ENCODE measurements at places on chromosomes 1 and 21. TPM values are rescaled to one million over a fixed set of nuclear protein-coding genes. Genes with fewer than 3 reads are reported as not detected.

PTGER3 gene
- polyA plus RNA-seq = not detected

GNAT2 gene
- not detected for polyA plus RNA-seq

BARHL2 gene
- polyA plus RNA-seq = not detected

TCHHL1 gene
- not detected for polyA plus RNA-seq

SLC6A17 gene
- not detected for polyA plus RNA-seq

RPTN gene
- not detected for polyA plus RNA-seq

LEMD1 gene
- not detected for polyA plus RNA-seq

LYPD8 gene
- polyA plus RNA-seq = not detected

TNFRSF4 gene
- 0.08 TPM for polyA plus RNA-seq

GRCh38 chr1:202987255-202987654, 19.9 kb upstream of the TMEM183A start:
- H3K4me1 ChIP-seq = peaks cover 42% of the 10 kb centered on the region
- DNase-seq = no peak
- H3K27me3 ChIP-seq = no peaks in the 10 kb centered on the region
- H3K36me3 ChIP-seq = no peaks in the 10 kb centered on the region
- no peak overlapping the region for H3K27ac ChIP-seq

DNA sequence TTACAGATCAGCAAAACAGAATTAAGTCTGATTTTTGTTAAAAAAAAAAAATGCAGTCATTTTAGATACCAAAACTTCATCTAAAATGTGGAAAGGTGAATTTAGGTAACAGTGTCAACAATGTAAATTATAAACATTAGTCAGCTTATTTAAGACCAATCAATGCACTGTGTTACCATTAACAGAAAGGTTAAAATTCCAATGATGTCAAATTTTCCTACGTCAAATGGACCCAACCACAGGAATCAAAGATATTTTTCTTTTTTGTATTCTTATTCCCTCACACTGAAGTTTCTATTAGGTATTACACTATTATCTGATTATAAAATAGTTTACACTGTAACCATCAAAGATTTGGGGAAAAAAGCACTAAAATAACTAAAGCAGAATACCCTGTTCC, 6.5 kb downstream of the ARHGAP29 start:
- no peak overlapping the region for H3K27ac ChIP-seq
- no peaks in the 10 kb centered on the region for H3K36me3 ChIP-seq
- DNase-seq = no peak
- no peaks in the 10 kb centered on the region for H3K4me1 ChIP-seq

DNA sequence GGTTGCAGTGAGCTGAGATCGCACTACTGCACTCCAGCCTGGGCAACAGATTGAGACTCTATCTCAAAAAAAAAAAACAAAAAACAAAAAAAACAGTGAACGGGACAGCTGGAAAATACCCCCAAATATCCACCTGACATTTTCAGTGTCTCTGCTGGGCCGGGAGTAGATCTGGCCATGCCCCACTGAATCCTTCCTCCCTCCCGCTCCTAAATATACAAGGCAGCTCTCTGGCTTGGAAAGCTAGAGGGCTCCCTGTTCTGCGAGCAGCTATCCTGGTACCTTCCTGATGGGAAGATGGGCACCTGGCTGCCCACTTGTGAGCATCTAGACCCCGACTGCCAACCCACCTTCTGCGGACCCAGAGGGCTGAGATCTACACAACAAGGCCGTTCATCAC, 21.4 kb downstream of the SPSB1 start:
- DNase-seq = no peak
- H3K4me3 ChIP-seq = no peak overlapping the region
- no peak overlapping the region for H3K27ac ChIP-seq
- H3K36me3 ChIP-seq = no peaks in the 10 kb centered on the region

DNA sequence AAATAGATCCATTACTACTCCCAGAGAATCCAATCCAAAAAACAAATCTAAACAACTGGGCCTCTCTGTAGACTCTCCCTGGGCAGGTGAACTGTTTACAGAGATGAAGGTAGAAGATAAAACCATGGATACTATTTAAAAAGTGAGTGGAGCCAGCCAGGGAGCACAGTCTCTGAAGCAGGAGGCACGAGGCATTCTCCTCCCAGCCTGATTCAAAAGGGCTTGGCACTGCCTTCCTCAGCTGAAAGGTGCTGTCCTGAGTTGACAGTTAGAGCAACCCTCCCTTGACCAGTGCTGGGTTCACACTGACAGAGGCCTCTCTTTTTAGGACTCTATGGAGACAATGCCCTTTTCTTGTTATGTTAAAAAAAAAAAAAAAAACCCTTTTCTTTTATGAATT, 36.8 kb downstream of the HENMT1 start:
- no peaks in the 10 kb centered on the region for H3K4me1 ChIP-seq
- no peaks in the 10 kb centered on the region for H3K27me3 ChIP-seq
- H3K36me3 ChIP-seq = peaks cover 83% of the 10 kb centered on the region
- H3K27ac ChIP-seq = no peak overlapping the region
- no peak for DNase-seq

DNA sequence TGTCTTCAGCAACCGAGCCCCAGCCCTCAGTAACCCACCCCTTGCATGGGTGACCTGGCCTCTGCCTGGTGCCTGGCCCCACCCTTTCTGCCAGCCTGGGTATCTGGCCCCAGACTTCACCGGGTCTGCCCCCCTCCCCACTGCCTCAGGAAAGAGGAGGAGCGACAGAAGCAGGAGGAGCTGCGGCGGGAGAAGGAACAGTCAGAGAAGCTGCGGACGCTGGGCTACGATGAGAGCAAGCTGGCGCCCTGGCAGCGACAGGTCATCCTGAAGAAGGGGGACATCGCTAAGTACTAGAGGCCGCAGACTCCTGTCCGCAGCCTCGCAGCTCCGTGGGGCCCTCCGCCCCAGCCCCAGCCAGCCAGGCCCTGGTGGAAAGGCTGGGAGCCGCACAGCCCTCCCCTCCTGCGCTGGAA, 6.1 kb downstream of the TNFRSF25 start:
- H3K4me3 ChIP-seq = no peak overlapping the region
- H3K36me3 ChIP-seq = no peaks in the 10 kb centered on the region
- H3K27me3 ChIP-seq = peaks cover 50% of the 10 kb centered on the region
- DNase-seq = no peak

DNA sequence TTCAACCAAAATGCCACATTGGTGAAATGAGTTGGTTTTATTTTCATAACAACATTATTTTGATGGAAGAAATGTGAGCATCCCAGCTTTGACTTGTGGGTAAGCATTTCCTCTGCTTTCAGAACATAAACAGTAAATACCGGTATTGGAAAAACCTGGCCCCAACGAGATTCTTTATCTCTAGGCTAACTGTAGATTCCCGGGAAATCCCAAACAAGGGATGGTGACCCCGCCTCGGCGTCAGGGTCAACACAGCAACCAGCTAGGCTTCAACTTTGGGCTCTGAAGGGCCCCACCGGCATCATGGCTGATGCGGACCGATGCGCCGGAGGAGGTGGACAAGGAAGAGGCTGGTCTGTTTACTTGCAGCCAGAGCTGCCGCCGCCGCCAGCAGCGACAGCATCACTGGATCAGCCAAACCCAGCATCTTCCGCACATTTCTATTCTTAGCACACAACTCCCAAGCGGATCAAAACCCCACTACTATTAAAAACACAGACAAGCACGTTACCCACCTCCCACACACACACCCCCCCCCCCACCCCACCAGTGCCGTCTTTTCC, 1.1 kb downstream of the AKT3 start:
- H3K4me3 ChIP-seq = peak overlapping the region; percentile 80
- H3K27me3 ChIP-seq = peaks cover 49% of the 10 kb centered on the region
- no peaks in the 10 kb centered on the region for H3K36me3 ChIP-seq
- no peak overlapping the region for H3K27ac ChIP-seq
- peak; percentile 26 for DNase-seq
- peaks cover 11% of the 10 kb centered on the region for H3K4me1 ChIP-seq

GRCh38 chr1:241499910-241500309, 19.6 kb downstream of the FH start:
- H3K27me3 ChIP-seq = no peaks in the 10 kb centered on the region
- no peak for DNase-seq
- H3K36me3 ChIP-seq = peaks cover 96% of the 10 kb centered on the region
- no peak overlapping the region for H3K27ac ChIP-seq
- no peak overlapping the region for H3K4me3 ChIP-seq
- no peaks in the 10 kb centered on the region for H3K4me1 ChIP-seq

- DNase-seq = no peak
- H3K4me1 ChIP-seq = no peaks in the 10 kb centered on the region
- peaks cover 73% of the 10 kb centered on the region for H3K36me3 ChIP-seq
- H3K4me3 ChIP-seq = no peak overlapping the region
- H3K27me3 ChIP-seq = no peaks in the 10 kb centered on the region
These were observed 74.2 kb upstream of the QSOX1 start for GRCh38 chr1:180080439-180080838.

DNA sequence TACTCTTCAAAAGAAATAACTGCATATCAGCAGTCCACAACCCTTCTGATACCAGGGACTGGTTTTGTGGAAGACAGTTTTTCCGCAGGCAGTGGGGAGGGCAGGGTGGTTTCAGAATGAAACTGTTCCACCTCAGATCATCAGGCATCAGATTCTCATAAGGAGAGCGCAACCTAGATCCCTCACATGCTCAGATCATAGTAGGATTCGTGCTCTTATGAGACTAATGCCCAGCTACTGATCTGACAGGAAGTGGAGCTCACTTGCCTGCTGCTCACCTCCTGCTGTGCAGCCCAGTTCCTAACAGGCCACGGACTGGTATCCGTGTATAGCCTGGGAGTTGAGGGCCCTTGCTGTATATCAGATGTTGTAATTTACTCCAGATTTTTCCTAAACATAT, 11.5 kb downstream of the RO60 start:
- H3K27ac ChIP-seq = no peak overlapping the region
- peaks cover 4% of the 10 kb centered on the region for H3K4me1 ChIP-seq
- DNase-seq = no peak

GRCh38 chr1:63892632-63893395, 119.0 kb downstream of the ROR1 start:
- no peaks in the 10 kb centered on the region for H3K36me3 ChIP-seq
- no peaks in the 10 kb centered on the region for H3K4me1 ChIP-seq
- H3K27me3 ChIP-seq = no peaks in the 10 kb centered on the region
- H3K4me3 ChIP-seq = no peak overlapping the region
- H3K27ac ChIP-seq = no peak overlapping the region

- H3K36me3 ChIP-seq = peaks cover 4% of the 10 kb centered on the region
- H3K4me3 ChIP-seq = peak overlapping the region; percentile 87
- DNase-seq = no peak
These were observed 686 bp downstream of the KMO start for GRCh38 chr1:241532864-241533263.

- H3K4me3 ChIP-seq = no peak overlapping the region
- no peak overlapping the region for H3K27ac ChIP-seq
- H3K36me3 ChIP-seq = no peaks in the 10 kb centered on the region
- H3K4me1 ChIP-seq = no peaks in the 10 kb centered on the region
These were observed 7.4 kb downstream of the CHI3L2 start for GRCh38 chr1:111234866-111235265.

DNA sequence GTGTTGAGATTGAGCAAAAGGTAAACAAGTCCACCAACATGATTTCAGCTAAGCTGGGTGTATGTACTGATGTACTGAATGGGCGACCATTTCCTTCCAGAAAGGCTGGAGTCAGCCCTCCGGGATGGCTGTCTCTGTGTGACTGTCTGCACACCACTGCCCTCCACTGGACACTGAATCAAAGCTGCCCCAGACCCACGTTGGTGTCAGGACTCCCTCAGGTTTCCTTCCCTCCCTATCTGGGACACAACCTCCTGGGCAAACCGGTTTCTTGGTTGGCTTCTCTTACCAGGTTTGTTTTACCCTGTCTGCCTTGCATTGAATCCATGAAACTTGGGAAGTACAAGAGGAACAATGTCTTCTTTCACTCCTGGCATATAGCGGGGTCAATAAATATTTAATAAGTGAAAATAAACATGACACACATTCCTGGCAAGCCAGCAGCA, 5.3 kb upstream of the SRP9 start:
- H3K4me3 ChIP-seq = no peak overlapping the region
- no peaks in the 10 kb centered on the region for H3K36me3 ChIP-seq
- H3K27me3 ChIP-seq = no peaks in the 10 kb centered on the region
- H3K4me1 ChIP-seq = peaks cover 13% of the 10 kb centered on the region
- DNase-seq = peak; percentile 70

DNA sequence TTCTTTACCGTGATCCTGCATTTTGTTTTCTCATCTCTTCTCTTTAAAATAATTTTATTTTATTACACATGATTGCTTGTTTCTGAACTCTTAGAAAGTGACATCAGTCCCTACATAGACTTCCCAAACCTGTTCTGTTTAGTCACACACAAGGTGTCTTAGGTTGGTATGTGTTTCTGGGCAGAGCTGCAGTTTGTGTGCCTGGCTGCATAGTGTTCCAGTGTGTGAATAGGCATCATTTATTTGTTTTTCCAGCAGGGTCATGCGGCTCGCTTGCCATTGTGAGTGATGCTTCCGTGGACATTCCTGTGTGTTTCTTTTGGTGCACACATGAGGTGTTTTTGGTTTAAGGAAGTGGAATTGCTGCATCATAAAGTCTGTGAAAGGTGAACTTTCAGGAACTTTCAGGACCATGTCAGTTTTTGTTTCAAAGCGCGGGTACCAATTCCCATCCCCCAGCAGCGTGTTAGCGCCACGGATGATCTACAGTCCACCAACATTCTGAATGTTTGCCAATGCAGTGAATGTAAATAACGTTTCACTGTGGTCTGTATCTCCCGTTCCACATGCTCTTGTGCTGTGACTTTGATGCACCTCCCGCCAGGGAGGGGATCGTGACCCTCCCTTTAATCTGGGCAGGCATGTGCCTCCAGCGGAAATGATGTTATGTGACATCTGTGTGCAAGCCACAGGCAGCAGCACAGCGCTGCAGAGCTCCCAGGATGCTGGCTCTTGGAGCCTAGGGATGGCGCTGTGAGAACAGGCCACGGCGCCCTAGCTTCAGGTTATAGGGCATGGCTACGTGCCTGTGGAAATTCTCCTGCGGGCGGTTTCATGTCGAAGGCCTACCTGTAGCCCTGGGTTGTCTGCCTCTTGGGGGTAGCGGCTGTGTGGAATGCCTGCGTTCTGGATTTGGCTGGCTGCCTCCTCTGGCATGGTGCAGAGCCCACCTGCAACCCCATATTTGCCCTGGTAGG, 144.6 kb upstream of the COL6A1 start:
- no peak overlapping the region for H3K4me3 ChIP-seq
- H3K27ac ChIP-seq = no peak overlapping the region
- DNase-seq = no peak
- no peaks in the 10 kb centered on the region for H3K36me3 ChIP-seq
- no peaks in the 10 kb centered on the region for H3K27me3 ChIP-seq

- no peaks in the 10 kb centered on the region for H3K36me3 ChIP-seq
- peak overlapping the region; percentile 81 for H3K4me3 ChIP-seq
- H3K27ac ChIP-seq = no peak overlapping the region
- no peaks in the 10 kb centered on the region for H3K27me3 ChIP-seq
- peaks cover 46% of the 10 kb centered on the region for H3K4me1 ChIP-seq
- no peak for DNase-seq
These were observed 2.2 kb downstream of the LMO4 start for GRCh38 chr1:87330885-87331364.

- no peak for DNase-seq
- no peaks in the 10 kb centered on the region for H3K27me3 ChIP-seq
- H3K4me3 ChIP-seq = no peak overlapping the region
- no peak overlapping the region for H3K27ac ChIP-seq
- H3K36me3 ChIP-seq = no peaks in the 10 kb centered on the region
- H3K4me1 ChIP-seq = no peaks in the 10 kb centered on the region
These were observed 202.9 kb downstream of the MATN1 start for GRCh38 chr1:30520476-30520875.

- H3K4me1 ChIP-seq = peaks cover 25% of the 10 kb centered on the region
- no peaks in the 10 kb centered on the region for H3K36me3 ChIP-seq
- H3K27me3 ChIP-seq = peaks cover under 1% of the 10 kb centered on the region
- peak; percentile 27 for DNase-seq
These were observed 18.8 kb downstream of the RNF220 start for GRCh38 chr1:44423591-44424537.
